Activated CD8-positive, alpha-beta memory T cell treated with anti-CD3 and anti-CD28 coated beads for 24 hours (primary cell): ENCODE measurements at places on chromosomes 2 and 18.
A peak's percentile ranks its signal among the peaks of the same experiment; 100 is the strongest.

DNA sequence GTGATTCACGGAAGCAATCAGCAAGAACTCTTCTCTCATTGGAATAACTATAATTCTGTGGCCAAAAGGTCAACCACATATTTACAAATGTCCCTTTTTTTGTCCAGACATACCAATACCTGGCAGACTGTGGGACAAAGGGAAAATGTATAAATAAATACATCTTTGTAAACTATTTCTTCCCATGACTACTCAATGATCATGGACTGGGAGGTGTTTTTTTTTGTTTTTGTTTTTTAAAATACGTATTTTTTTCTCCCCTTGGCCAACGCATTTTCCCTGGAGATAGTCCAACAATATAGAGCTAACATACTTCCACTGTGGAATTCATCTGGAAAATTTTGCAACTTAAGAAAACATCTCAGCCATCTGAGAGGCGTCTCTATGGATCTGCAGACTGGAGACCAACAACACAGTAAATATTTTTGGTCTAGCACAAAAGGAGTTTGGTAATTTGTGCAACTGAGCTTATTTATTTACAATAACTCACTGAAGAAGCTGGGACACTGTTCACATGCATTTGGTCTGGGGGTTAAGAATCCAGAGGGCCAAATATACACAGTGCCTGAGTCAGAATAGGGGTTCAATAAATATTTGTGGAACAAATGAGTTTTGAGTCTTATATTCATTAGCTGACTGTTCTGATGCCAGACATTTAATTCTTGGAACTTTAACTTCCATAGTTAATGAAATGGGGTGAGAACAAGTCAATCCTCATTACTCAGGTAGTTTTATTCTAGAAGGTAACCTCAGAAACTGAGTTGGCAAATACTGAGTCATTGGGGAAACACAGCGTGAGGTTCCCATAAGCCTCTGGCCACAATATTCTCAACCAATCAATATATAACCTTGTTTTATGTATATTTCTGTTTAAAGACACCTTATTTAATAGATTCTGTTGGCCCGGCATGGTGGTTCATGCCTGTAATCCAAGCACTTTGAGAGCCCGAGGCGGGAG, 36.2 kb downstream of the CCBE1 start:
- DNase-seq: no peak

- no peak for DNase-seq
Observed at GRCh38 chr2:144582651-144583380, 62.9 kb upstream of the ZEB2 start.

GRCh38 chr2:27796791-27797765, 25.6 kb downstream of the MRPL33 start:
- DNase-seq: no peak

DNA sequence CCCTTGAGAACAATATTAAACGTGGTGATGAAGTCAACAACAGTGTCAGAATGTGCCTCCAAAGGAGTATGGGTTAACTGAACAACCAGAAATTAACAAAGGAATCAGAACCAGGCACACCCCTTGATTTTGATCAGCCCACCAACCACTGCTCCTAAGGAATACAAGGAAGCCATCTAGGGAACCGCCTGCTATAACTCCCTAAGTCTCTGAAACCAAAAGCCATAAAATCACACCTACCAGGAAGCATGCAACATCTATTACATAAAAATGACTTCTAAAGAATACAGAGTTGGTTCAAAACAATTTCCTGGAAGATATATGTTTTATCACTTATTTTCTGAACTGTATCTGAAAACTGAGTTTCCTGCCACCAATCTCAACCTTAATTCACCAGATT, 360.0 kb downstream of the EPHA4 start:
- no peak for DNase-seq

DNA sequence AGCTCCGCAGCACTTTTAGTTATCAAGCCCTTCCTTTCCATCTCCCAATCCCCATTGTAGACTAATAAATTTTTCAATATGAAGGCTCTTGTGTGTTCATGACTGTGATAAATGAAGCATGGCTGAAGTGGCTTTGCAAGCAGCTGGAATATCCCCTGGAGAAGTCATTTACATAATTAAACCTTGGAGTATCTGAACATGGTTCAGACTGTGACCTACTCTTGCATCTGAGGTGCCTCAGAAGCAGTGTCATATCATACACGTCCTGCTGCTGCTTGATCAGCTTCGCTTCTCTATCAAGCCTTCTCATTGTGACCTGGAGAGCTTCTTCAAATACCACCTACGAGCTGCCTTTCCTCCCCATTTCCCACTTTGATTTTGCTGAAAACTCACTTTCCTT, 48.4 kb upstream of the ZNF397 start:
- DNase-seq: no peak

DNA sequence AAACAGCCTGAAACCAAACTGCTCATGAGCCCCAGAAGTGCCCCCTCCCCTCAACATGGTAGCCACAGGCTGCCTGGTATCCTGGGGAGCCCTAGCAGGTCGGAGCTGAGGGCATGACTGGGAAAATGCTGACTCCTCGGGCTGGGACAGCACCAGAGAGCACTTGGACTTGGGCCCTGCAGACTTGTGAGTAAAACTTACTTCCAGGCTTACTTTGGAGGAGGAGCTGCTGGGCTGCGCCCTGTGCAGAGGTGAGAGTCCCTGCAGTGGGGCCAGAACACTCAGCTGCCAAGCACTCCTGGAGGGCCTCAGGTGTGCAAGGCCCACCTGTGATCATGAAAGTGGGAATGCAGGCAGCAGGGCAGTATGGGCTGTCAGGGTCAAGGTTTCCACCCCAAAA, 119.4 kb downstream of the SEPTIN10 start:
- no peak for DNase-seq

DNA sequence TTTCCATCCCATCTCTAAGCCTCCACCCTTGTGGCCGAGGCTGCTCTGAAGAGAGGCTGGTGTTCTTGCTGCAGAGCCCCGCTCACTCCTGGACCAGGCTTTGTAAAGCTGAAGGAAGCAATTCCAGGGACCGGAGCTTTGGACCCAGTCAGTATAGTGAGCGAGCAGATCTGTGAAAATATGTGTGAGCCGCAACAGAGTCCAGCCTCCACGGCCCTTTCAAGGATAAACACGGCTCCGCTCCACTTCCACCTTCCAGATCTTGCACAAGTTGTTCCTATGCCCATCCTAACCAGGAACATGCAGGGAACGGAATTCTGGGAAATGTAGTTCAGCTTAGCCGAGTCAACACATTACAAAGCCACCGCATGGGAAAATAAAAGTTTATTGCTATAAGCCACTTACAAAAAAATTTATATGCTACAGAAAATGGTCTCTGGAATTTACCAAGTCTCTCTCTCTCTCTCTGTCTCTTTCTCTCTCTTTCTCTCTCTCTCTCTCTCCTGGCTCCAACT, 151.7 kb upstream of the ZNF521 start:
- DNase-seq: no peak

DNA sequence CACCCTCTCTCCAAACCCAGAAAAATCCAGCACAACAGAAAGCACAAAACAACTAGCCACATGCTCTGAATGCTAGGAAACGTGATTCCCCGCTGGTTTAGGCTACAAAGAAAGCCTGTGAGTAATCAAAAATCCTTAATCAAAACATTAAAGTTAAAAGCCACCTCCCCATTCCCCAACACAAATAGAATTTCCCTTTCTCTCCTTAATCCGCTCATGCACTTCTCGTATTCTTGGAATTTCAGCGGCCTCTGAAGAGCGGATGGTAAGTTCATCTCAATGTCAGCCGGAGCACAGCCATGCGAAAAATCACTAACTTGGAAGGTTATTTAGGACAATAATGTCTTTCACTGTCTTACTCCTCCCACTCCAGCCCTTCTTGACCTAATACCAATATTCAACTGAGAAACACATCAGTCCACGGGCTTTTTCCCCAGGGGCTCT, 126.7 kb downstream of the OSBPL1A start:
- no peak for DNase-seq

DNA sequence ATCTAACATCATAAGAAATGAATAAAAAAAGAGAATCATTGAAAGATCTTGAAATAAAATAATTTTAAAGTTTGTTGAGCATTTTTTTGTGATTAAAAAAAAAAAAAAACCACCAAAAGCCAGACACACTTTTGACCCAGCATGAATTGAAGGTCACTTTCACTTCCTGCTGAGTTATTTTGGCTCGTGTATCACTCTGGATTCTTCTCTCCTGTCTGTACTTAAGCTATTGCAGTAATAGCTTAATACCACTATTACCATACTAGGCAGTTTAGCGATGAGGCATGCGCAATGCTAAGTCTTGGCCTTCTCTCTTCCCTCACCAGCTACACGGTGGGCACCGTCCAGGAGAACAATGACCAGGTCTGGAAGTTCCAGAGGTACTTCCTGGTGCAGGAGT, 54.5 kb upstream of the SPP2 start:
- no peak for DNase-seq

- no peak for DNase-seq
Observed at GRCh38 chr18:76805221-76805620, 17.1 kb upstream of the ZNF236 start.

GRCh38 chr18:74498712-74499627, 2.8 kb downstream of the CNDP2 start:
- DNase-seq: peak; percentile 87

GRCh38 chr2:239834143-239834542, 191.0 kb downstream of the NDUFA10 start:
- DNase-seq: peak; percentile 21

DNA sequence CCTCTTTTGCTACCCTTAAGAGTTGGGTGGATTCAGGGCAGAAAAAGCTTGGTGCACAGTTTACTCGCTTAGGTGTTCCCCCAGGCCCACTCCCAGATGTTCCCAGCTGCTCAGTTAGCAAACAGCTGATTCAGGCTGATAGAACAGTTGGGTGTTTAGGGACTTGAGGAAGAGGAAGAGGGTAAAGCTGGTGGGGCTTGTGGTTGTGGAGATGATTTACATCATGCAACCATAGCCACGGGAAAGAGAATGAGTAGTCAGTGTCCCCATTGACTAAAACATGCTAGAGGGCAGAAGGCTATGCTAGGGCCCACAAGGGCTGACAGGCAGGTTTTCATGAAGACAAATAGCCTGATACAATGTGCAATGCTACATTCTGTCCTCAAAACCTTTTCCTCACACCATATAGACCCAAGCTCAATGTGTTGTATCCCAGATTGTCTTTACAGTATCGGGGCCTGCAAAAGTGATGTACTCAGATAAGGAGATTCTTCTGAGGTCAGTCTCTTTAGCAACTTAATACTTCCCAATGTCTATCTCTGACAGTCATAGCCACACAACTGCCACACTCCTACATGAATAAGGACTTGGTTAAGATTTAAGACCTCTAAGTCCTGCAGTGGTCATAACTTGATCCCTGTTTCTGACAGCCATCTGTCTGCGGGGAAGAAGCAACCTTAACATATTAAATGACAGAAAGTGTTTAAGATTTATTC, 15.6 kb downstream of the COLEC12 start:
- DNase-seq: no peak

DNA sequence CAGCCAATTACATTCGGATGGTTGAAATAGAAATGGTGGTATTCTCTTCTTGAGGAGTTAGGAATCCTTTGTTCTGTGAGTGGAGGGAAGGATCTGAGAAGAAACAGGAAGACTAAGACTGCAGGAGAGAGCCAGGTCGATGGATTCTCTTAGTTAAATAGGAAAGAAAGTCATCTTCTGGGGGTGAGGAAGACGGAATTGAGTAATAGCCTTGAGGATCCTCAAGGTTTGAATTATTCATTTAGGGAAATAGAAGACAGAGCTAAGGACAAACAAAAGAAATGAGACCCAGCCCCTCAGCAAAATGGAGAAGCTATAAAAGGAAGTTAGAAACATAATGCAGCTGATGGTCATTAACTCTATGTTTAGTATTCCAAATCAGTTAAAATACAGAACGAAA, 1.8 kb downstream of the LAPTM4A start:
- no peak for DNase-seq

- DNase-seq: no peak
Observed at GRCh38 chr2:181890271-181890670, 1.3 kb upstream of the ITPRID2 start.
